ENCODE measurements at places on chromosomes 16 and 17. TPM values are rescaled to one million over a fixed set of nuclear protein-coding genes. Genes with fewer than 3 reads are reported as not detected.

DNA sequence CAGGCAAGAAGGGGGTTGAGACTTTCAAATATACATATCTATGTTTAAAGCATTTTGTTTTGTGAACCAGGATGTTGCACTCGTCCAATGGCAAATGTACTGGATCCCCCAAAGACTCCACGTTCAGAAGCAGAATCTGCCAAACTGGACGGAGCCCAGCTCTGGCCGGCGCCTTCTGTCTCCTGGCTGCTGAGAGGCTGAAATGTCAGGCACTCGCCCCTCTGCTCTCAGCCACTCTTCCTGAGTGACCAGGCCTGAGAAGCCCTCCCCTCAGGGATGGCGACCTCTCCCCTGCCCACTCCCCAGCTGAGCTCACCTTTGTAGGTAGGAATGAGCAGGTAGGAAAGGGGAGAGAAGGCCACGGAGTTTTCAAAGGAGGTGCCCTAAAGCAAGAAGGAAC, 187.5 kb upstream of the FOXF1 start:
- no peak overlapping the region for H3K27ac ChIP-seq
- H3K36me3 ChIP-seq, result no peaks in the 10 kb centered on the region
- no peak overlapping the region for H3K4me3 ChIP-seq
- no peaks in the 10 kb centered on the region for H3K4me1 ChIP-seq
- H3K27me3 ChIP-seq, result no peaks in the 10 kb centered on the region

DNA sequence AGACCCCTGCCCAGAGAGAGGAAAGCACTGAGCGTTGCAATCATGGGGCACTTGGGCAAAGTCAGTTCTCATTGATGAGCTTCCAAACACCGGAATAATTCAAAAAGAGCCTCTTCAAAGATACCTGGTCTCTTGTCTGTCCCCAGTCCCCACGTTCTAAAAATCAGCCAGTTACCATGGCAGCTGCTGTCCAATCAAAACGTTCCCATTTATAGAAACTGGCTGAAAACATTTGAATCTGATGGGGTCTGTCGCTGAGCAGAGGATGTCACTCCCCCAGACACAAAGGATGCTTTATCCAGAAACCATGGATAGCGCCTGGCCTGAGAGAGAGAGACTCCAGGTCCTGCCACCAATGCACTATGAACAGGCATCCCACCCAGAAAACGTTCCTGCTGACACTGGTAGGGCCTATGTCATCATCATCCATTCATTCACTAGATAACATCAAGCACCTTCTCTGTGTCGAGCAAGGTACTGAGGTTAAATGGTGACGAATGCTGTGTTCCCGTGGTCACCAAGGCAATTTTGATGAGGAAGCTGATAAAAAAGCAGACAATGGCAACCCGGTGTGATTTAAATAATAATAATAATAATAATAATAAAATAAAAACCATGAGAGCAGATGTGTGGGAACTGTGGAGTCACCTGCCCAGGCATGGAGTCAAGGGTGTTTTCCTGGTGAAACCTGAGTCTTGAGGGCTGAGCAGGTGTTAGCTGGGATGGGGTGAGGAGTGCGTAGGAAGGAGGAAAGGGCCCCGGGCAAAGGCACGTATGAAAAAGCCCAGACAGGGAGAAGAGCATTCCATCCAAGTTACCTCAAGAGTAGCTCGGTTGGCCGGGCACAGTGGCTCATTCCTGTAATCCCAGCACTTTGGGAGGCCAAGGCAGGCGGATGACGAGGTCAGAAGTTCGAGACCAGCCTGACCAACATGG, 19.0 kb upstream of the CALB2 start:
- H3K4me1 ChIP-seq, result no peaks in the 10 kb centered on the region
- DNase-seq, result no peak
- no peak overlapping the region for H3K27ac ChIP-seq
- peaks cover 5% of the 10 kb centered on the region for H3K27me3 ChIP-seq
- no peak overlapping the region for H3K4me3 ChIP-seq
- no peaks in the 10 kb centered on the region for H3K36me3 ChIP-seq

DNA sequence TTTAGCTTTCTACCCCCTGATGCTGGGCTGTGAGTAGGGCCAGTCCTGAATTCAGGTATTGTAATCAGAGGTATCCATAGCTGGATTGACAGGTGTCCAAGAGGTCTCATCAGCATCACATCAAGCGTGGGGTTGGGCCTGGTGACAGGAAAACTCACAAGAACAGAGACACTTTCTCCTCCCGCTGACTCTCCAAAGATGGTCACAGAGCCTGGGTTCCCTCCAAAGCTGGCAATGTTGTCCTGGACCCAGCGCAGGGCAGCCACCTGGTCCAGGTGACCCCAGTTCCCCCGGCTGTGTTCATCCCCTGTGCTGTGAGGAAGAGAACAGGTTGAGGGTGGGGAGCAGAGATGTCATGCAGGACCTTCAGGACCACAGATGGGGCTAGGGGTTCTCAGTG, 11.7 kb downstream of the CES1 start:
- no peak for DNase-seq
- no peak overlapping the region for H3K27ac ChIP-seq
- no peak overlapping the region for H3K4me3 ChIP-seq
- H3K4me1 ChIP-seq, result no peaks in the 10 kb centered on the region
- no peaks in the 10 kb centered on the region for H3K27me3 ChIP-seq
- no peaks in the 10 kb centered on the region for H3K36me3 ChIP-seq

DNA sequence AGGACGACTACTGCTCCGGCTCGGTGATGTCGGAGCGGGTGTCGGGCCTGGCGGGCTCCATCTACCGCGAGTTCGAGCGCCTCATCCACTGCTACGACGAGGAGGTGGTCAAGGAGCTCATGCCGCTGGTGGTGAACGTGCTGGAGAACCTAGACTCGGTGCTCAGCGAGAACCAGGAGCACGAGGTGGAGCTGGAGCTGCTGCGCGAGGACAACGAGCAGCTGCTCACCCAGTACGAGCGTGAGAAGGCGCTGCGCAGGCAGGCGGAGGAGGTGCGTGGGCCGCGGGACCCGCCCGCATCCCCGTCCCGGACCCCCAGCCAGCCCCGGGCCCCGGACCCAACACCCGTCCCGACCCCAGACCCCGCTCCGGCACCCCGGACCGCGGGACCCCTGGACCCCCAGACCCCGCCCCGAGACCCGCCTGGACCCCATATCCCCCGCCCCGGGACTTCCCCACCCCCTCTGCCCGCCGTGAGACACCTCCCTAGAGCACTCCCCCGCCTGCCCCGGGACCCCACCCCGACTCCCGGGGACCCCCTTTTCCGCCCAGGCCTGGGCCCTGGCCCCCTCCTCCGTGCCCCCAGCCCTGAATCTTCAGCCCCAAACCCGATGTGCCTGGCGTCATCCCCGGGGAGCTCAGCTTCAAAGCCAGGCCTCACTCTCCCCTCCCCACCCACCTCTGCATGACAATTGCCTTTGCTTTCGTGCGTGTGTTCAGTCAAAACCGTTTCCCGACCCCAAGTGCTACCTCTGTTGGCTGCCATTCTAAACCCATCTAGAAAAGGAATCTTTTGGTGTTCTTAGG, 594 bp downstream of the MAPK8IP3 start:
- peak overlapping the region; percentile 95 for H3K4me3 ChIP-seq
- DNase-seq, result peak; percentile 61
- H3K36me3 ChIP-seq, result peaks cover 19% of the 10 kb centered on the region
- peaks cover 15% of the 10 kb centered on the region for H3K4me1 ChIP-seq

DNA sequence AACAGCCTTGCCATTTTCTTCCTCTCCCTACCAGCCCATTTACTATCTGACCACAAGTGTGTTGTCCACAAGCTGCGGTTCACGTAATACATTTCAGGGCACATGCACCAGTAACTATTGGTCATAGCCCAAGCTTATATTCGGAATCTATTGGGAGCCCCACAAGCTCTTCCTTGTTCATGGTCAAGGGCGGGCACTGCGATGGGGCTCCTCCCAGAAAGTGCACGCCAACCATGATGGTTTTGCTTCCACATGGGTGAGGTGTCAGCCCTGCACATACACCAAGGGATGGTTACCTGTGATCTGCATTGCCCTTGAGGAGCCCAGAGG, 12.1 kb downstream of the THRA start:
- no peak overlapping the region for H3K4me3 ChIP-seq
- H3K36me3 ChIP-seq, result peaks cover 9% of the 10 kb centered on the region
- H3K27me3 ChIP-seq, result no peaks in the 10 kb centered on the region
- H3K4me1 ChIP-seq, result peaks cover 36% of the 10 kb centered on the region
- H3K27ac ChIP-seq, result no peak overlapping the region

GRCh38 chr17:80106751-80107150, 5.4 kb downstream of the GAA start:
- H3K27me3 ChIP-seq, result no peaks in the 10 kb centered on the region
- no peak overlapping the region for H3K27ac ChIP-seq
- DNase-seq, result no peak
- no peak overlapping the region for H3K4me3 ChIP-seq
- peaks cover 5% of the 10 kb centered on the region for H3K4me1 ChIP-seq
- no peaks in the 10 kb centered on the region for H3K36me3 ChIP-seq

- no peak overlapping the region for H3K4me3 ChIP-seq
- H3K27me3 ChIP-seq, result no peaks in the 10 kb centered on the region
- DNase-seq, result peak; percentile 57
- H3K36me3 ChIP-seq, result no peaks in the 10 kb centered on the region
- peaks cover 74% of the 10 kb centered on the region for H3K4me1 ChIP-seq
Measured at GRCh38 chr17:10121971-10122707, 76.3 kb downstream of the GAS7 start.

- DNase-seq, result no peak
- no peak overlapping the region for H3K27ac ChIP-seq
- H3K4me1 ChIP-seq, result no peaks in the 10 kb centered on the region
- no peaks in the 10 kb centered on the region for H3K36me3 ChIP-seq
Measured at GRCh38 chr17:55606488-55606815, 95.2 kb upstream of the SMIM36 start.

GRCh38 chr17:77327566-77328464, 187.0 kb downstream of the SEC14L1 start:
- DNase-seq, result peak; percentile 40
- no peak overlapping the region for H3K4me3 ChIP-seq
- H3K27me3 ChIP-seq, result no peaks in the 10 kb centered on the region
- H3K4me1 ChIP-seq, result peaks cover 68% of the 10 kb centered on the region
- H3K27ac ChIP-seq, result no peak overlapping the region

- no peaks in the 10 kb centered on the region for H3K36me3 ChIP-seq
- no peak for DNase-seq
- no peak overlapping the region for H3K27ac ChIP-seq
Measured at GRCh38 chr17:10557422-10557821, 8.0 kb upstream of the MYH2 start.

DNA sequence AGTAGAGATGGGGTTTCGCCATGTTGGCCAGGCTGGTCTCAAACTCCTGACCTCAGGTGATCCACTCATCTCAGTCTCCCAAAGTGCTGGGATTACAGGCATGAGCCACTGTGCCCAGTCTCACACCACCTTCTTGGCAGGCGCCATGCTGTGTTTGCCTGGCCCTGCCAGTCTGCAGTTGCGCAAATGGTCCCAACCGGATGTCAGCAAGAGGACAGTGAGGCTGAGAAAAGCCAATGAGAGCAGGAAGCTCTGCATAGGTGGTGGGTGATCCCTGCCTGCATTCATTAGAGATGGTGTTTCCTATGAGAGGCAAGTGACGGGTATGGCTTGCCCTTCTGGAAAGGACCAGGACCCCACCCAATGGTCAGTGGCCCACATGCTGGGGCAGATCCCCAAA, 59.3 kb downstream of the PECAM1 start:
- no peak for DNase-seq
- H3K4me3 ChIP-seq, result no peak overlapping the region
- H3K4me1 ChIP-seq, result peaks cover 20% of the 10 kb centered on the region
- no peak overlapping the region for H3K27ac ChIP-seq
- H3K36me3 ChIP-seq, result peaks cover 40% of the 10 kb centered on the region

DNA sequence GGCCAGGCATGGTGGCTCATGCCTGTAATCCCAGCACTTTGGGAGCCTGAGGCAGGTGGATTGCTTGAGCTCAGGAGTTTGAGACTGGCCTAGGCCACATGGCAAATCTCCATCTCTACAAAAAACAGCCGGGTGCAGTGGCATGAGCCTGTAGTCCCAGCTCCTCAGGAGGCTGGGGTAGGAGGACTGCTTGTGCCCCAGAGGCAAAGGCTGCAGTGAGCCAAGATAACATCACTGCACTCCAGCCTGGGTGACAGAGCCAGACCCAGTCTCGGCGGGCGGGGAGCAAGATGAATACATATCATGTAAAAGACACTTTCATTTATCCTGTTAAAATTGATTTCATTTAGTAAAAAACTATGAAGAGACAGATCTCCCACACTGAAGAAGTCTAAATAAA, 54.6 kb downstream of the CREBBP start:
- H3K4me3 ChIP-seq, result no peak overlapping the region
- peaks cover 22% of the 10 kb centered on the region for H3K4me1 ChIP-seq
- H3K36me3 ChIP-seq, result peaks cover 15% of the 10 kb centered on the region
- no peaks in the 10 kb centered on the region for H3K27me3 ChIP-seq

- no peaks in the 10 kb centered on the region for H3K36me3 ChIP-seq
- peaks cover 39% of the 10 kb centered on the region for H3K4me1 ChIP-seq
- no peaks in the 10 kb centered on the region for H3K27me3 ChIP-seq
- H3K27ac ChIP-seq, result no peak overlapping the region
Measured at GRCh38 chr17:30547778-30548573, 70.8 kb downstream of the GOSR1 start.

- H3K27me3 ChIP-seq, result no peaks in the 10 kb centered on the region
- no peak for DNase-seq
- no peaks in the 10 kb centered on the region for H3K36me3 ChIP-seq
- H3K4me1 ChIP-seq, result peaks cover 13% of the 10 kb centered on the region
- H3K27ac ChIP-seq, result no peak overlapping the region
Measured at GRCh38 chr17:21218101-21218500, 4.1 kb upstream of the TMEM11 start.

- no peak overlapping the region for H3K4me3 ChIP-seq
- H3K27me3 ChIP-seq, result no peaks in the 10 kb centered on the region
- H3K36me3 ChIP-seq, result no peaks in the 10 kb centered on the region
- DNase-seq, result peak; percentile 10
Measured at GRCh38 chr17:67289181-67289876, 44.3 kb upstream of the HELZ start.

DNA sequence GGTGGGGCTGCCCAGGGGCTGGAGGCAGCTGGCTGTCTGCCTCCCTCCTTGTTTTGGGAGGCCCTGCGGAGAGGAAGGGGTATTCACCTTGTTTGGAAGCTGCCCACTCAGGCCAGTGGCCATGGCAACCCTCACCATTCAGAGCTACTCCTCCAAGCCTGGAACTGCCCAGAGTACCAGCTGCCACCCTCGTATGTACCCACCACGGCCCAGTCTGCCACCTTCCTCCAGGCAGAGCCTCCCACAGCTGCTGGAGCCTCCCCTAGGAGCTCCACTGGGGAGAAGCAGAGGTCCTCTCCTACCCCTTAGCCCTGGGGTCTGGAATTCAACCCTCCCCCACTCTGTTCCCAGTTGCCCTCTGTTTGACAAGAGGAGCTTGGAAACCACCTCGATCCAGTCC, 90.7 kb downstream of the AXIN2 start:
- no peaks in the 10 kb centered on the region for H3K36me3 ChIP-seq
- H3K27ac ChIP-seq, result no peak overlapping the region
- no peaks in the 10 kb centered on the region for H3K4me1 ChIP-seq
- DNase-seq, result no peak
- no peaks in the 10 kb centered on the region for H3K27me3 ChIP-seq

GRCh38 chr16:68147444-68147843, 62.3 kb downstream of the NFATC3 start:
- H3K27me3 ChIP-seq, result no peaks in the 10 kb centered on the region
- no peak for DNase-seq
- no peak overlapping the region for H3K4me3 ChIP-seq
- H3K36me3 ChIP-seq, result peaks cover 4% of the 10 kb centered on the region
- H3K4me1 ChIP-seq, result peaks cover 3% of the 10 kb centered on the region

Gene HAS3
- total RNA-seq, result 2.5 TPM

Gene NPIPB6
- total RNA-seq, result 5.8 TPM

Gene INCA1
- 0.30 TPM for total RNA-seq

Gene CBFA2T3
- total RNA-seq, result 58.5 TPM

Gene HES7
- total RNA-seq, result not detected

Gene TRAF4
- total RNA-seq, result 235 TPM

Gene ASGR1
- 0.32 TPM for total RNA-seq

Gene P2RX1
- 86.5 TPM for total RNA-seq

Gene DOK4
- 1.6 TPM for total RNA-seq

Gene STAC2
- not detected for total RNA-seq

Gene CCL8
- total RNA-seq, result not detected
